NCI-H2029 treated with DMSO at 0.1 percent for 48 hours (cell line): ENCODE measurements at places on chromosomes 13 and 19.

GRCh38 chr19:19371059-19371458 is 34.4 kb upstream of the GATAD2A start:
- DNase-seq, result no peak

DNA sequence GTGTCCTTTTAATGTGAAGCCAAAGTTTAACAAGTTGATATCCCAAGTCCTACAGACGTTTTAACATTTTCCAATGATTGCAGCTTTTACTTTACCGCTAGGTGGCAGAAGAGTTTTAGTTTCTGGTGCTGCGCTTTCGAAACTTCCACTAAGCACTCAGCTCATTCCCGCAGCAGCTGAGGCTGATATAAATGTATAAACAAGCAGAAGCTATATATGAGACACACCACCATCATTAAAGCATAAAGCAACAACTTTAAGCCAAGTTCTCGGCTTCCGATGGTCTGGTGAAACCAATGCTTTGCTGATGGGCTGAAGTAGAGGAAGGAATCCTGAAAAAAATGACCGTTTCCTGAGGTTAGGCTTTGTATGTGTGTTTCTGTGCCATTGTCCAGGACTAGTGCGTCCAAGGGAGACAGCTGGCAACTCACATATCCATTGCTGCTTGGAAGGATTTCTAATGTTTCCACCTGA is 753.9 kb downstream of the OLFM4 start:
- peak; percentile 58 for DNase-seq

- no peak for DNase-seq
Measured at GRCh38 chr19:16327911-16328823, 3.5 kb downstream of the KLF2 start.

GRCh38 chr19:49316284-49316683 is 8.7 kb downstream of the SLC6A16 start:
- no peak for DNase-seq

GRCh38 chr13:30789166-30789862 is 54.0 kb downstream of the ALOX5AP start:
- DNase-seq, result no peak

GRCh38 chr19:9673912-9674662 is 813 bp downstream of the ZNF562 start:
- DNase-seq, result no peak
